ENCODE measurements at places on chromosomes 12 and 14. TPM values are rescaled to one million over a fixed set of nuclear protein-coding genes. Genes with fewer than 3 reads are reported as not detected.

DNA sequence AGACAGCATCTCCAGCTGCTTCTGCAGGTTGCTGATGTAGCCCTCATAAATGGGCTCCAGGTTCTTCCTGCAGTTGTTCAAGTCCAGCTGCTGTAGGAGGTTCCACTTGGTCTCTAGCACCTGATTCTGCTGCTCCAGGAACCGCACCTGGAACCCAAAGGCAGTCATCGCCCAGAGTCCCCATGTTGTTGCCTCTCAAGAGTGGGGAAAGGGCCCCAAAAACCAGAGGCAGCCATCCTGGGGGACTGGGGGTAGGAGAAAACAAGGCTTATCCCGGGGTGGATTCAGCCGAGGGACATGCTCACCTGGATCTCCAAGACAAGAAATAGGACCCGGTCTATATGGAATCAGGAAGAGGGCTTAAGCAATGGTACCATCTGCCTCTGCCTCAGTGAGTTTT, 2.3 kb downstream of the KRT72 start:
- DNase-seq = no peak

DNA sequence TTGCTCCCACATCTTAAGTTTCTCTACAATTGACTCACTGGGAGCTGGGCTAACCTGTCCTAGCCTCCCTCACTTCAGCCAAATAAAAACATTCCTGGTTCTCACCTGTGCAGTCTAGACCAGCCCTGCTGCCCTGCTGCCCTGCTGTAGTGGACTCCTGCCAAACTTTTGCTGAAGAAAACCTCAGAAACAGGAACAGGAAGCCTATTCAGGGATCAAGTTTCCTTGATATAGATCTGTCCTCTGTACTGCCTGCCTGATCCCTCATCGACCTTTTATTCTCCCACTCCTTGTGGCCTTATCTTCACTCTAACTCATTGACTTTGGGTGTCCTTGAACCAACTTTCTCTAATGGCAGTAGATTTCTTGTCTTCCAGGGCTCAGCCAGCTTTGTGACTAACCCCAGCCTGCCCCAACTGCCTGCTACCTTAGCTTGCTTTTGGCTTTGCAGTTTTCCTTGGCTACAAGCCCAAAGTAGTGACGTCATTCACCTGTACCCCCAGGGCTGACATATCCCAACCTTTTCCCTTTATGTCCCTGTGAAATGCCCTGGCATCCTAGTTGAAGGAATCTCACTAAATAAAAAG, 234.8 kb downstream of the DUSP6 start:
- DNase-seq = no peak

DNA sequence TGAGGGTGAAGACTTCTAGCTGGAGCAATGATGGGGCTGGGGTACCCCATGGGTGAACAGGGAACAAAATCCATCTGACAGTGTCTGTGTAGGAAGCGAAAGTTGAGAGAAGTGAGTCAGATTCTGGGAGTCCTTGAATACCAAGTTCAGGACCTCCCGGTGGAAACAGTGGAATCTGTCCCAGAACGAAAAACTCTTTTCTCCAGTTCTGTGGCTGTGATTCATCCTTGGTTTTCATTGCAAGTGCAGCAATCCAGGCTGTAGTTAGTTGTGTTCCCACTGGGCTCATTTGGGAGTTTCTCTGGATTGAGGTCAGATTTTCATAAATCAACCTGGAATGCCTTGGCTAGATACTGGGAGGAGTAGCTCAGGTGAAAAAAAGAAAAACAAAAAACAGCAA, 120.7 kb downstream of the C12orf75 start:
- DNase-seq = no peak

- DNase-seq = no peak
Observed at GRCh38 chr12:20451761-20452160, 83.4 kb downstream of the PDE3A start.

DNA sequence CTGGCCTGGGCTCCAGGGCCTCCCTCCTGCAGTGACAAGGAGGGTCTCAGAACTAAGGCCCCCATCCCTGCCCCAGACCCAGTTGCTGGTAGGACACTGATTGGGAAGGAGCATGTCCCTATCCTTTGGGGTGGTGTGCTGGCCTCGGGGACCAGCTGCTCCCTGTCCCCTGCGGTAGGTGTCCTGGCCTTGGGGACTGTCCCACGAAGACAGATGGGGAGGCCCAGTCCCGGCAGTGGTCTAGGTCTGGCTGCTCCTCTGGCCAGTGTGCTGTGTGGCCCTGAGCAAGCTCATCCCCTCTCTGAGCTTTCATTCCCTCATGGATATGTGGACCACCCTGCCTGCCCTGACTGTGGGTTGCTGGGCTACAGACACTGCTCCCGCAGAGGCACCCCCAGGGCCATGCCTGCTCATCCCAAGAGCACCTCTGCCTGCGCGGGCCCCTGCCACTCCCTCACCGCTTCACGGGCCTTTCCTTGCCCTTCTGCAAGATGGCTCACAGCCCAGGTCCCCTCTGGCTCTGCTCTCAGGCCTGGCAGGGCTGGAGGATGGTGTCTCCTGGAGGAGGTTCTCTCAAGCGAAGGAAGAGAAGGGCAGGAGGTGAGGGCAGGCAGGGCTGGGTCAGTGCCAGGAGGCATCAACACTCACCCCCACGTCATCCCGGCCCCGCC, 12.5 kb downstream of the AHNAK2 start:
- DNase-seq = no peak

DNA sequence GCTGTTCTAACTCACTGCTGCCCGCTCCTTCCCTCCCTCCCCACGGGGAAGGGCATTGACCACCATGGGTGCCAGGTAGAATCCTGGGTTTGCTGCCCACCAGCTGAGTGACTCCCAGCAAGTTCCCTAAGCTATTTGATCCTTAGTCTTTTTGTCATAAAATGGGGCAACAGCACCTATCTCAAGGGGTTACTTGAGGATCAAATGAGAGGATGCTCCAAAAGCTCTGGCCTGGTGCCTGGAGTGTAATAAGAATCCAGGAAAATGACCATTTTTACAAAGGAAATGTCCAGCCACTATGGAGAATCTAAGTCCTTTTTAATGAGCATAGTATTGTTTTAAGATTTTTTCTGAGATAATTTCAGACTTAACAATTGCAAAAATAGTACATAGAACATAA, 61.4 kb upstream of the CMKLR1 start:
- DNase-seq = no peak

- no peak for DNase-seq
Observed at GRCh38 chr14:73753124-73753886, 39.1 kb upstream of the PNMA1 start.

- DNase-seq = no peak
Observed at GRCh38 chr14:76576047-76576741, 185.1 kb upstream of the VASH1 start.

DNA sequence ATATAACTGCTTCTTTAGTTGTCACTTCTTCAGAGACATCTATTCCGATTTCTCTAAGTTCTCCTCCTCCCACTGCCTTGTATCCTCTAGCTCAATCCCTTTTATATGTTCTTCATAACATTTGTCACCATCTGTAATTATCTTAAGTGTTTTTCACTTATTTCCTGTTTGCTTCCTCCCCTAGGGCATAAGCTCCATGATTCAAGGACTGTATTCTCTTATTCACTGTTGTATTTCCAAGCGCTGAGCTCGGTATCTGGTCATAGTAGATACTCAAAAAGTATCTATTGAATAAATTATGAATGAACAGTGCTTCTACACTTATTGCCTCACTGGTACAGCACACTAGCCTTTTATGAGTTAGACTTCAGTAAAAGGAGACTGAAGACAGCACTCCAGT, 109.0 kb upstream of the TMPO start:
- DNase-seq = no peak

GRCh38 chr14:48417715-48418500, 742.5 kb upstream of the MDGA2 start:
- no peak for DNase-seq

DNA sequence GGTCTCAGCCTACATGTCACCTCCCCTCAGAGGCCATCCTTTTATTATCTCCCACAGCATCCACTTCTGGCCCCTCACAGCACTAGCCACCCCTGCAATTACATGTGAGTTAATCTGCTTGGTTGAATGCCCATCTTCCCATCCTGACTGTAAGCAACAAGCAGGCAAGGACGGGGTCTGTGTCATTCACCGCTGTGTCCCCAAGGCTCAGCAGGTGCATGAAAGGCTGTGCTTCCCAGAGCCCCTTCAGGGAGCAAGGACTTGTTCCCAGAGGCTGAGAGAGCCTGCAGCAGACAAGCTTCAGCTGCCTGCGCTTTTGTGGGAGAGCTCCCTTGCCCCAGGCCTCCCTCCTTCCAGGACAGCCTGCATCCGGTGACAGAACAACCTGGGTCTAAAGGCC, 172.7 kb upstream of the GSC start:
- DNase-seq = no peak

- no peak for DNase-seq
Observed at GRCh38 chr12:56375598-56376434, 13.2 kb upstream of the APOF start.

GRCh38 chr12:102609996-102610395, 129.6 kb upstream of the IGF1 start:
- no peak for DNase-seq

GRCh38 chr12:94812345-94812744, 162.0 kb upstream of the TMCC3 start:
- DNase-seq = no peak

DNA sequence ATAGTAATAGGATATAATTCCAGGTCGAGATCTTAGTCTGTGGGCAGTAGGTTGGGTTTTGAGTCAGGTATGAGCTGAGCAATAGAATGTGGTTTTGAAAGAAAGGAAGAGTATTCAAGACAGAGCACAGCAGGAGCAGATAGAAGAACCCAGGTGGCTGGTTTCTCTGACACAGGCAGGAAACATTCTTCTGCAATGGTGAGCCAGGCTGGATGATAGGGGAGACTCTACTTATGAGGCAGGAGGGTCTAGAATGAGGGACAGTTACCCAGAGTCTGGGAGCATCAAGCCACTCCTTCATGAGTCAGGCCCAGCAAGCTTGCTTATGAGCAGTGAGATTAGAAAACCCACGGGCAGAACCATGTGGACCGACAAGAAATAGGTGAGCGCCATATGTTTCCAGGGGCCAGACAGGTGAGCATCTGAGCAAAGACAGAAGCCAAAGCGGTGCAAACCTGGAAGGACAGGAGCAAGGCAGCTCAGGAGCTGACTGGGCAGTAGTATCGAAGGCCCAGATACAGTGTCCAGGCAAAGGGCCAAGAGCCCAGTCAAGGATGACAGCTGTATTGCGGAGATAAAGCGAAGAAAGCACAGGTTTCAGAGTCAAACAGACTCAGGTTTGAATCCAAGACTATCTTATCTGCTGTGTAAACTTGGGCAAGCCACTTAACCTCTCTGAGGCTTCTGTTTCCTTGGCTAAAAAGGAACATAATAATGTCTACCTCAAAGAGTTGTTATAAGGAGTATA, 22.5 kb upstream of the PCNX1 start:
- no peak for DNase-seq

DNA sequence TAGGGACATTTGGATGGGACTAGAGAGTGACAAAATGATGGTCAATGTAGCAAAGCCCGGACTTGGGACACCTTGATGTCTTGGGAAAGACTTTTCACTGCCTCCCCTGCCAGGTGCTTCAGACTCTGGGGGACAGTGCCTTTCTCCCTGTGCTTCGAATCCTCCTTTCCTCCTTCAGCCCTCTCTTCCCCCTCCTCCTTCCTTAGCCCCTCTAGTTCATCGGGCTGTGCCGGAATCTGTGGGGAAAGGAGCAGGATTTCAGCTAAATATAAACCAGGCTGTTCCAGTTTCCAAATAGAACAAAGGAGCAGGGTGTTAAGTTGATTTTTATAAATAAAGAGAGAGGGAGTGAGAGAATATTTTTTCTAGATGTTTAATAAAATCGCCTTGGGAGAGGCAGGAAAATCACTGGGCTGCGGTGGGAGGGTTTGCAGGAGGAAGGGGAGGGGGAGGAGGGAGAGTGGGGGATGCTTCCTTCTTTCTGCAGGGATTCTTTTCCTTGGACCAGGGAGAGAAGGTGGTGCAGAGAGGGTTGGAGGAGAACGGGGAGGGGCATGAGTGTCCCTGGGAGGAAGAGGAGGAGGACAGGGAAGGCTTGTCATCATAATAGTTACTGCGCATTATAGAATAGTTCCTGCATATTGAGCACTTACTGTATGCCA, 21.3 kb upstream of the CABP1 start:
- no peak for DNase-seq

DNA sequence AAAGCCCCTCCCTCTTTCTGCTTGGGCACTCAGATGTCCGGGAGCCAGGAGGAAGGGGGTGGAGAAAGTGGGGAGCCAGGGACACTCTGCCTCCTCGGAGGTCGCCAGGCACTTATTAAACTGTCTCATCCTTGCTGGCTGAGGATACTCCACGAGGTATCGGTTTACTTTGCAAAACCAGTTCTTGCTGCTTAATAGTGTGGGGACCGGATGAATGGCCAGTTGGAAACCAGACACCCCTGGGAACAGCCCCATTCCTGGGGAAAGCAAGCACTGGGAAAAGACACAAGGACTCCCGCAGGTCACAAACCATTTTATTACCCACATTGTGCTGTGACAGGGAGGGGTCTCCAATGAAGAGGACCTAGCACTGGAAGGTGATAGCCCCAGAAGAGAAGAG, 34.2 kb downstream of the CCDC88C start:
- DNase-seq = no peak

DNA sequence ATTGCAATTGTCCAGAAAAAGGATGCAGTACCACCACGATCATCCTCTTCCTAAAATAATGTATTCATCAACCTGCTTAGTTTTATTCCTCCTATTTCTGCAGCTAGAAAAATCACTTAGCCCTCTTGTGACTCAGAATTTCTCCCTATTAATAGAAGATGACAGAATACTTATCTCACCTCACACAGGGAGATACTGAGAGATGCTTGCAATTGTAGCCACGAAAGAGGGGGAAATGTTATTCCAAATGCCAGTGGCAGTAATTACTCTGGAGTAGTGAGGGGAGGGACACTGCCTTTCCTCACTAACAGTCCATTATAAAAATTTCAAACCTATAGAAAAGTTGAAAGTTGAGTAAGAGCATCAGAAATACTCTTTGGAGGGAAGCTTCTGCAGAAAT, 11.8 kb upstream of the DUSP6 start:
- DNase-seq = no peak

- DNase-seq = no peak
Observed at GRCh38 chr14:99596772-99597171, 7.2 kb downstream of the CCDC85C start.

GRCh38 chr14:105299654-105300541, 903 bp downstream of the BRF1 start:
- DNase-seq = no peak

Gene AQP2
- total RNA-seq = not detected

Gene SLC11A2
- total RNA-seq = 54.2 TPM

Gene TAS2R14
- total RNA-seq = 2.0 TPM

Gene CAPZA3
- total RNA-seq = not detected

Gene KLRD1
- not detected for total RNA-seq

Gene LHX5
- total RNA-seq = 0.40 TPM

Gene TCL1B
- total RNA-seq = not detected

Gene FSCB
- not detected for total RNA-seq

Gene PTPN11
- 110 TPM for total RNA-seq

Gene YARS2
- 30.8 TPM for total RNA-seq

Gene GYS2
- not detected for total RNA-seq

Gene FBLN5
- 2.4 TPM for total RNA-seq

Gene CCNK
- total RNA-seq = 23.3 TPM
